ENCODE measurements at places on chromosomes 12 and 14. TPM values are rescaled to one million over a fixed set of nuclear protein-coding genes. Genes with fewer than 3 reads are reported as not detected.

Gene CYP46A1
- total RNA-seq, result 2.9 TPM

Gene MGP
- 362 TPM for total RNA-seq

Gene OAS2
- total RNA-seq, result 21.4 TPM

Gene BCL11B
- total RNA-seq, result 2.2 TPM

Gene KRT72
- total RNA-seq, result not detected

Gene DCAF4
- 0.58 TPM for total RNA-seq

Gene VWF
- total RNA-seq, result 70.6 TPM

DNA sequence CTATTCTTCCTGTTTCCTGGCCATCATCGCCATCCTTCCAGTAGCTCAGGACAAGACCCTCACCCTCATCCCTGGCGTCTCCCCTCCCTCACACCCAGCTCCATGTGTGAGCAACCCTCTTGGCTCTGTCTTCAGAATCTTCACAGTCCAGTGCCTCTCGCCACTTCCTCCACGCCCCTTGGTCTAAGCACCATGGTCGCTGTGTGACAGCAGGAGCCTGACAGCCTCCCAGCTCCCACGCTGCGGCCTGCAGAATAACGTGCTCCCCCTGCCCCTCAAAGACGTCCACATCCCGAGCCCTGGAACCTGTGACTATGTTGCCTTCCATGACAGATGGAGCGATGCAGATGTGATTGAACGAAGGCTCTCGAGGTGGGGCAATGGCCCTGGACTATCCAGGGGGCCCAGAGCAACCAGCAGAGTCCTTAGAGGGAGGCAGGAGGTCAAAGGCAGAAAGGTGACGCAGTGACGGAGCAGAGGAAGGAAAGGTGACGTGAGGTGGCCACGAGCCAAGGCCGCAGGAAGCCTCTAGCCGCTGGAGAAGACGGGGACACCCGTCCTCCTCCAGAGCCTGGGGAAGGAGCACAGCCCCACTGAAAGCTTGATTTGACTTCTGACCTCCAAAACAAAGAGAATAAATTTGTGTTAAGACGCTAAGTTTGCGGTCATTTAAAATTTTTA is 139.8 kb downstream of the CALM1 start:
- H3K27ac ChIP-seq, result no peak overlapping the region
- no peak overlapping the region for H3K4me3 ChIP-seq
- no peaks in the 10 kb centered on the region for H3K27me3 ChIP-seq
- peaks cover 8% of the 10 kb centered on the region for H3K4me1 ChIP-seq
- no peak for DNase-seq
